ENCODE measurements at places on chromosomes 5 and 9.

DNA sequence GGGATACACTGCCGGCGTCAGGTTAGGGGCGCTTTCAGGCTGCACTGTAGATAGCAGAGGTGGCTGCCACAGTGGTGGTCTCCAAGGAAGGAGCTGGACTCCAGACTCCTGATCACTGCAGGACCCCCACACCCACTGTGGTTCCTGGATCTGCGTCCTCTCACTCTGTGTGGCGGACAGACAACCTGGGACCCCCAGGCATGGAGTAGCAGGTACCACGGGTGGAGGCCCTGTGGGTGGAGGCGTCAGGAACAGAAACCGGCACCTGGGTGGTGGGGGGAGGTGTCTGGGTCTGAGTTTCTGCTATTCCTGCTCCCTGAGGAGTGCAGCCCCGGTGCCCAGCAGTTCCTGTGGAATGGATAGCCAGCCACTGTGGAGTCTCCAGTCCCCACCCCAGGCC lies 75.1 kb upstream of the PCAT7 start:
- DNase-seq, result no peak

DNA sequence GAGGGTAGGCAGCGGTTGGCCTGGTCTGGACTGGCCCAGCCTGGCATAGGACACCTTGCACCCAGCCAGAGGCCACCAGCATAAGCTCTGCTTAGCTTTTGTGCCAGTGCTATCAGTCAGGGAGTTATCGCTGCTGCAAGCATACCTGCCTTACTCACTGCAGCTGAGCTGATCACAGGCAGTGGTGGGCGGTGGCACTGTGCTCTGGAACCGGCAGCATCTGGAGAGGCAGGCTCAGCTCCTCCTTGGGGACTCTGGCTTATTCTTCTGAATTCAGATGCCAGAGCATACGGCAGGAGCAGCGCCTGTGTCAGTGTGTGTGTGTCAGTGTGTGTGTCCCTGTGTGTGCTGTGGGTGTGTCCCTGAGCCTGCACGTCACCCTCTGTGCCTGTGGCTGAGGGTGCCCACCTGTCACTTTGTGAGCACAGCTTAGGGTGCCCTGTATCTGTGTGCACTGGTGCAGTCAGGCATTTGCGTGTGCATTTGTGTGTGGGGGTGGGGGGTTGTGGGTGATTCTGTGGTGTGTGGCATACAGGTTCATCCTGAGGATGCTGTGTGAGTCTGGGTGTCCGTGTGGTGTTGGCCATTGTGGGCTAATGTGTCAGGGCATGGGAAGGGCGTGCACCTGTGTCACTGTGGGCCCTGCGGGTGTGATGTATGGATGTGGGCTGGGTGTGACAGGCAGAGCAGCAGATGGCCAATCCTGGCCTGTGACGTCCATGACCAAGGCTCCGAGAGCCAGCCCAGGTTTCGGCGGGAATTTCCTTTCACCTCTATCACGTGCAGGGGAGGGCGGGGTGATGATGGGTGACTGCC lies 23.5 kb downstream of the LMX1B start:
- no peak for DNase-seq

GRCh38 chr5:106185661-106186081 lies 1485.1 kb downstream of the EFNA5 start:
- DNase-seq, result no peak

GRCh38 chr5:88140396-88140855 lies 128.2 kb downstream of the TMEM161B start:
- no peak for DNase-seq

GRCh38 chr5:122145906-122146305 lies 16.6 kb downstream of the ZNF474 start:
- DNase-seq, result no peak

GRCh38 chr5:111248571-111248970 lies 24.4 kb downstream of the CAMK4 start:
- no peak for DNase-seq

GRCh38 chr5:88792144-88792840 lies 90.7 kb downstream of the MEF2C start:
- no peak for DNase-seq

DNA sequence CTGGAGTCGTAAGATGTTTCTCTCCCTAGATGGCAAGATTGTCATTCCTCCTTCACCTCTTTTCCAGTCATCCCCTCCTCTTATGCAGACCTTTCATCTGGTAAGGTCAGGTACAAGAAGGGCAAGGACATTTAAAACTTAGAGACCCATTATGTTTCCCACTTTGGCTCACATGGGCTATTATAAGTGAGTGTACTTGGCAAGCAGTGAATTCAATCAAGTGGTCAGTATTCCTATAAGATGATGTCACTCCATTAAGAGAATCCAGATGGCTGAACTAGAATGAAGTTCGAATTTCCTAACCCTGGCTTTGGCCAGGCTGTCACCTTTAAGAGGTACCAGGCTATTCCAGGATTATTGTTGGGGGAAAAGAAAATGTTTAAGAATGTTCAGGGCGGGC lies 32.2 kb downstream of the ZNF131 start:
- DNase-seq, result no peak

DNA sequence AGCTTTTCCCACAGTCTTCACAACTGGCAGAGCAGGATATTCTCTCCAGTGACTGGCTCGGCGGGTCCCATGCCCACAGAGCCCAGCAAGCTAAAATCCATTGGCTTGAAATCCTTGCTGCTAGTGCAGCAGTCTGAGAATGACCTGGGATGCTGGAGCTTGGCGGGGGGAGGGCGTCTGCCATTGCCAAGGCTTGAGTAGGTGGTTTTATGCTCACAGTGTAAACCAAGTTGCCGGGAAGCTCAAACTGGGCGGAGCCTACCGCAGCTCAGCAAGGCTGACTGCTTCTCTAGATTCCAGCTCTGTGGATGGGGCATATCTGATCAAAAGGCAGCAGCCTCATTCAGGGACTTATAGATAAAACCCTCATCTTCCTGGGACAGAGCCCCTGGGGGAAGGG lies 194.1 kb downstream of the CCDC171 start:
- no peak for DNase-seq

GRCh38 chr5:180083529-180084060 lies 12.0 kb upstream of the RNF130 start:
- no peak for DNase-seq

DNA sequence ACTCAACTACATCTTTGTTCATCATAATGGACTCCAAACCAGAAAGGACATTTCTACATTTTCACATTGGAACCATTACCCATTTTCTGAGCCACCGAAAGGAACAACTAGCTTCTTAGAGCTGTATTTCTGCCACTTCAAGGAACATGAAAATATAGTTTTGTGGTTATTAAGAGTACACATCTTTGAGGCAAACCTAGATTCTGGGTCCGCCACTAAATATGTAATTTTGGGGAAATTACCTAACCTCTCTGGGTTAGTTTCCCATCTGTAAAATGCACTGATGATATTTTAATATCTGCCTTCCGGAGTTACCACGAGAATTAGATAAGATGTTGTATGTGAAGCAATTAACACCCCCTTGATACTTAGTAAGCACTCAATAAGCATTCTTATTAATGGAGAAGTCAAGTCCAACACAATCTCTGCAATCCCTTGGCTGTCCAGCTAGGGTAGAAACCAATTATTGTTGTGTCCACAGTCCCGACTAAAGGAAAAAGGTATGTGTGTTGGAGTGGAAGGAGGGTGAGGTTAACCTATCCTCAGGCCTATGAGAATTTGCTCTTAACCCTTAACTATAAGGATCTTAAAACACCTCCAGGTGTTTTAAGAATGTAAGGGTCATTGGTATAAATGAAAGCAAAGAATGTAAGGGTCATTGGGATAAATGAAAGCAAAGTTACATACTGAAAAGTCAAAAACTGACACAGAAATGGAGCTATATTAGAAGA lies 94.0 kb upstream of the PTGER4 start:
- no peak for DNase-seq

GRCh38 chr9:131361202-131361833 lies 32.6 kb upstream of the PRRC2B start:
- no peak for DNase-seq

DNA sequence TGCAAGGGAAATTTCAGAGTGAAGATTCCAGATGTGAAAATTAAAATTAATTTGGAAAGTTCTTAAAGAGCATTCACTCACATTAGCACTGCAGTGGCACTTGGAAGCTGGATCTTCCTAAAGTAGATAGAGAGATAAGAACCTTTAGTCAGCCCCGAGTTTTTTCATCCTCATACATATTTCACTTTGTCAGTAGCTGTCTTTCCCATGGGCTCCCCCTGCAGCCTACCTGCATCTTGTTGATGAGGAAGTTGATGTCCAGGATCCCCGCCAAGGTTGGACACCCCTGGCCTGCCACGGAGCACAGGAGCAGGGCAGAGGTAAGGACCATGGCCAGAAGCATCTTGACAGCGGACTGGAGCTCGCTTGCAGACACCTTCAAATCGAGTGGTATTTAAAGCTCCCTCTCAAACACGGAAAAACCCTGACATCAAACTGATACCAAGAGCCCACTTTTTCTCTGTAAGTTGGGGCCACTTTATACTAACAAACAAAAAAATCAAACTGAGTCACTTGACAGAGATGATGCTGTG lies at the start of gene IL9:
TSS of gene IL9 (minus strand) at position 368 of the 533 bp plus-strand sequence. CDS start at position 343, 25 bp downstream.
- DNase-seq, result no peak

- DNase-seq, result no peak
These were observed 39.9 kb downstream of the BICD2 start for GRCh38 chr9:92724528-92725265.

- DNase-seq, result no peak
These were observed 278.8 kb downstream of the PSAT1 start for GRCh38 chr9:78575771-78576170.

DNA sequence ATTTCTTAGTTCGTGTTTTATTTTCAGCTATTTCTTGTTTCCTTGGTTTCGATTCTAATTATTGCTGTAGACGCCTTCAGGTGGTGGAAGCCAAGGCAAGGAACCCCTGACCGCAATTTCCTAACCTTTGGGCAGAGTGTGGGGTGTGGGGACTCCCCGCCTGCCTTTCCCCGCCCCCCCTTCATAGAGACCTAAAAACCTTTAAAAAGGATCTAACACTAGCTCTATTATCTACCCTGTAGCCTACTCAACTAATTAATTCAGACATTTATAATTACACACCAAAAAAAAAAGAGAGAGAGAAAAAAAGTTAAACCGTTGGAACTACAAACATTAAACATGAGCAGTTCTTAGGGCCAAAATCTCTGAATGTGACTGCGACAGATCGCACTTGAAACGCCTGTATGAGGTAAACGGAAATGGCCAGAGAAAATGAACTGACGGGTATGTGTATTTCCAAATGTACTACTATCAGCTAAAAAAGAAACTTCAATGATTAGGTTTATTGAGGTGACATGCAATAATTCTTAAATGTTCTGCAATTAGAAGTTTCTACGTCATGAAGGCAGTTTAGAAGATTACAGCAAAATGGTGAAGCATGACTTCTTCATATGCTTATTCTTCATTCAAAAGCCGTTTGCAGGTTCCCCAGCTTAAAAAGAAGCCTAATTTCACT lies 19.0 kb upstream of the FER start:
- DNase-seq, result no peak

- no peak for DNase-seq
These were observed 2.2 kb downstream of the BTNL3 start for GRCh38 chr5:180990882-180991242.

GRCh38 chr9:72524820-72525540 lies 3.6 kb downstream of the TMC1 start:
- DNase-seq, result no peak

DNA sequence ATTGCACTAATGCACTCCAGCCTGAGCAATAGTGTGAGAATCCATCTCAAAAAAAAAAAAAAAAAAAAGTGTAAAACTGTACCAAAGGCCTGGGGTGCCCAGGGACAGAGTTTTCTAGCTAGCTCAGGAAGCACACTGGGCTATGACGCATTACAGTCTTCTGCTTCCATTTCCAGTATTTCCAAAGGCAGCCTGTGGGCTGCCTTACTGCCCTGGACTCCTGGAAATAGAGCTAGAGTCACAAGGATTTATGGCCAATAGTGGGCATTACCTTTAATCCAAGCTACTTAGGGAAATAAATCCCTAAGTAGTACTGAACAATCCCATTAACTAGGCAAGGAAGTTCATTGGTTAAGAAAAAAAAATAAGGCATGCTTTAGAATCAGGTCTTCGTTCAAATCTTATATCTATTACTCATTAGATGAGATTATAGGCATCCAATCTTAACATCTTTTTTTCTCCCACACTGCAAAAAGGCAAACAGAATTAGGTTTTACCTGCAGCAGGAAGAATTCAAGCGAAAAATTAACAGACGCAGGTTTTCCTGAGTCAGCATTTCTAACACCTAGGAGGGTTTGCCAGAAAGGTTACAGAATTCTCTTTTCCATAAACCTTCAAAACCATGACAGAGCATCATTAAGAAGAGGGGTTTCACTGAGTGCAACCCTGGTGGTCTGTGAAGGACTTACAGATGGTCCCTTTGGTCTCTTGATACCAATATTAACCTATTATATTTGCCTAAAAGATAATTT lies 85.6 kb upstream of the CCDC112 start:
- no peak for DNase-seq

- no peak for DNase-seq
These were observed 31.6 kb downstream of the LMNB1 start for GRCh38 chr5:126808521-126808988.

GRCh38 chr5:170112876-170113521 lies 7.3 kb downstream of the FOXI1 start:
- no peak for DNase-seq

Measured in stimulated activated CD4-positive, alpha-beta T cell treated with anti-CD3 and anti-CD28 coated beads, TNF-alpha, amount 100 ng/mL, for 4 hours (primary cell).